ENCODE measurements at places on chromosomes 7 and 10.

DNA sequence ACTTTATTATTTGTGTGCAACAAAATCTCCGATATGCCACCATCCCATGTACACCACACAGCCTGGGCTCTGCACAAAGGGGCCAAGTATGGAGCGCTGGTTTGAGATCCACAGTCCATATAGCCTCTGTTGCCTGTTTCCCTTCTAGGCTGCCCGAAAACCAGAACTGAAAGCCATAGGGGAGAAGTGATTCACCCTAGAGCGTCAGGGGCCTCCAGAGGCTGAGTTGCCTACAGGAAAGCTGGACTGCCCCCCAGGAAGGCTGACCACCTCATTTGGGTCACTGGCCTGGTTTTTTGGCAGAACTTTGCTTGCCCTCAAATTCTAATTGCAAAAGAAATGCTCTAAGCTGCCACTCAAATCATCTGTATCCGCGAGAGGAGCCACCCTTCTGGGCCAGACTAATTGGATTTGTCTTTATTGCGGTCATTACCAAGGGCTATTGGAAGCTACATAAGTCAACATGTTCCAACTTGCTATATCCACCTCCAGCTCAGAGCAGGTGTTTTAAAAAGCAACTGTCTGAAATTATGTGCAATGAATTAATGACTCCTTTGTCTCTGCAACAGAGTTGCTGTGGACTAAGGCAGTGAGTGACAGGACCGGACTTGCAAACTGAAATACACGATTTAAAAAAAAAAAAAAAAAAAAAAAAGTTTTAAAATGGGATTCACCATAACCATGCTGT is 28.3 kb upstream of the FRMD4A start:
- DNase-seq, result no peak

- no peak for DNase-seq
These were observed 145.3 kb downstream of the GLI3 start for GRCh38 chr7:42091461-42092291.

- DNase-seq, result no peak
These were observed 14.0 kb upstream of the EXOC6 start for GRCh38 chr10:92834331-92834730.

DNA sequence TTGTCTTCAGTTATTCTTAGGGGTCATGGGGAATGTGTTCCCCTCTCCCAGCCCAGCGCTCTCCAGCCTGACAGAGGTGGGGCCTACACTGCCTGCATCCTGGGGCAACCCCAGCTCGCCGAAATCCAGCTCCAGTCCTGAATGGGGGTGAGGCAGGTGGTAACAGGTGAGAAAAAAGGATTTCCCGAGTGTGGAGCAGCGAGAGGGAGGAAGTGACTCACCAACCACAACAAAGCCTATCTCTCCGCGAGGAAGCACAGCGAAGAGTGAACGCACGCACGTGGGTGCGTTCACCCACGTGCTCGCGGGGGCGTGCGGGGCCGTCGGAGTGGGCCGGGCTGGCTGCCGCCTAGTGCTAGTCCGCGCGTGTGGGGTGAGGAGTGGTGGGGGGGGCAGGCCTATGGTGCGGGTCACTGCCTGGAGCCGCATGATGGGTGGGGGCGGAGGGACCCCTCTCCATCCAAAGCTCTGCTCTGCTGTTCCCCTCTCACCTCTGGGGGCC is 855 bp upstream of the PALD1 start:
- DNase-seq, result no peak

DNA sequence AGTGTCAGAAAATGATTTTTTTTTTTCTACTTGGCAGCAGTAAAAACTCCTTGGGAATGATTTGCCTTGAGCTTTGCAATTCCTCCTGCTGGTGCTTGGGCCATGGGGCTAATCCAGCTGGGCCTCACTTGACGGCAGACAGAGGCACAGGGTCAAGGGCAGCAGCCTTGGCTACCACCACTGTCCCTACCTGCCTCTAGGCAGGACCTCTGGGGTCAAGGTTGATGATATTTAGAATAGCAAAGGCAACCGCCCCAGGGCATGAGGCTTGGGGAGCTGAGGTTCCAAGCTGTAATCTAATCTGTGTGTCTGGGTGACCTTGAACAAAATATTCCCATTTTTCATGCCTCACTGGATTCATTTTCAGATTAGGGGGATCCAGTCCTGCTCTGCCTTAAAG is 327.4 kb downstream of the PLXNA4 start:
- DNase-seq, result no peak
